ENCODE measurements at places on chromosomes 12 and 14. TPM values are rescaled to one million over a fixed set of nuclear protein-coding genes. Genes with fewer than 3 reads are reported as not detected.

Gene GLT8D2
- total RNA-seq: 3.4 TPM

Gene GPD1
- total RNA-seq: not detected

Gene STON2
- total RNA-seq: 0.13 TPM

Gene NOXRED1
- 0.07 TPM for total RNA-seq

Gene SLC17A8
- total RNA-seq: not detected

DNA sequence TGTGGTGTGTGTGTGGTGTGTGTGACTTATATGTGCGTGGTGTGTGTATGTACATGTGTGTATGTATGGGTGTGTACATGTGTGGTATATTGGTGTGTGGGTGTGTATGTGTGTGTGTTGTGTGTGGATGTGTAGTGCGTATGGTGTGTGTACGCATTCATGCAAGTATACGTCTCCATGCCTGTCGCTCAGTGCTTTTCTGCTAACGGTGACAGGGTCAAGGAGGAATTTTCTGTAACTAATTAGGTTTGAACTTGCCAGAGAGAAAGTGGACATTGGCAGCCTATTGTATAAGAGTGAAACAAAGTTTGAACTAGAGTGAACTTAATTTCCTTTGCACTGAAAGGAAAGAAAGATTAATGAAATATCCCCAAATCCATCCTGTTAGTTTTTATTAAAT, 120.9 kb upstream of the GSC start:
- DNase-seq: no peak

Gene FAM216A
- 17.1 TPM for total RNA-seq

GRCh38 chr14:74141703-74142102, 56.9 kb downstream of the LIN52 start:
- DNase-seq: no peak

Gene RARG
- total RNA-seq: 7.4 TPM

DNA sequence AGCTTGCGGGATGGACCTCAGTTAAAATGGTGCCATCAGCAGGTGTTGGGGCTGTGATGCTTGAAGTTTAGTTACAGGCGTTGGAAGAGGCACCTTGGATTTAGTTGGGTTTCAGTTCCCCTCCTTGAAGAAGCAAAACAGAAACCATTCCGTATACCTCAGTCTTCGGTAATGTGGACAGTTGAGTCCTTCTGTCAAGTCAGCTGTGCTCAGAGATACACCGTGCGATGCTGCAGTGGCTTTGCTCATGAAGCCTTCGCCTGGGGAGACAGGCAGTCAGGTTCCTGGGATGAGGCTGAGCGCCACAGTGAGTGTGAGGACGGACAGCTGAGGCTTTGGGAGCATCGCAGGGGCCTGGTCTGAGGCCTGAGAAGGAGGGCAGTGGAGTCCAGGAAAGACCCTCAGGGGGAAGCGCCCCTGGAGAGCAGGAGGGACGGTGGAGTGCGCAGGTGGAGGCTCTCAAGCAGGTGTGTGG, 7.4 kb downstream of the RAN start:
- no peak for DNase-seq

Gene RNASE1
- 75.5 TPM for total RNA-seq

DNA sequence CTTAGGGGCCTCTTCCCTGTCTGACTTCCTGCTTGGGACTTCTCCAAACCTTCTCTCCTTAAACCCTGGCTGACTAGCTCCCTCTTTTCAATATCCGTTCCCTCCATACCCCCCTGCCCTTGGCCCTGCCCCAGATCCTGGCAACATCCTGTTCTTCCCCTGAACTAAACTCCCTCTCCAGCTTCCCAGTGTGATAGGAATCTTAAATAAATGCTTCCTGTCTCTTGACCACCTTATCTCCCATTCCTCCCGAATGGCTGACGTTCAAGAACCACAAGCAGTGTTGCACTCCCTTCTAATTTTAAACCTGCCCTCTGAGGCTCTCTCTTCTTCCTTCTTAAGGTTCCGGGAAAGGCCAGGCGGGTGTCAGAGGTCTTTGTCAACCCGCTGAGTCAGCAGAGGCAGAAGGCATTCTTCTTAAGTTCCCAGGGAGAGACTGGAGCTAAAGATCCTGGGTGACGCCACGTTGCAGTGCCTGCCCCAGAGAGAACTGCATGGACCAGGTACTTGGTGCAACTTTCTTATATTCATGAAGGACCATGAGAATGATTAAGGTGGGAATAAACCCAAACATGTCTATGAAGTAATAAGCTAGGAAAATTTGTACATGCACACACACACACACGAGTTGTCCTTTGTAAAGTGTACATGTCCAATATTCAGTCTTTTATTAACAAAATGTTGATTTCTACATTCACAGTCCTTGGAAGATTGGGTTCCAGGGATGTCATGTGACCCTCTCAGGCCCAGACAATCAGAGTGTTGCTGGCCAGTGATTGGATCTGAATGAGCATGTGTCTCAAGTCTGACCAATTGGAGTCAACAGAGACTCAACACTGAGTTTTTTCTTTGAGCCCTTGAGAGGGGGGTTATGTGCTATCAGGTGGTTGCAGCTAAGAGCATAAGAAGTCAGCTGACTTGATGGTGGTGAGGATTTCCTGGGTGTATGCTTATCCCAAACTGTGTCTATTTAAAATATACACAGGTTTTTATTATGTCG, 420.2 kb upstream of the TBX3 start:
- no peak for DNase-seq

Gene C1QL4
- total RNA-seq: 0.13 TPM

- no peak for DNase-seq
Observed at GRCh38 chr14:71478542-71478941, 453.7 kb upstream of the RGS6 start.

Gene SNAPC1
- 12.3 TPM for total RNA-seq

DNA sequence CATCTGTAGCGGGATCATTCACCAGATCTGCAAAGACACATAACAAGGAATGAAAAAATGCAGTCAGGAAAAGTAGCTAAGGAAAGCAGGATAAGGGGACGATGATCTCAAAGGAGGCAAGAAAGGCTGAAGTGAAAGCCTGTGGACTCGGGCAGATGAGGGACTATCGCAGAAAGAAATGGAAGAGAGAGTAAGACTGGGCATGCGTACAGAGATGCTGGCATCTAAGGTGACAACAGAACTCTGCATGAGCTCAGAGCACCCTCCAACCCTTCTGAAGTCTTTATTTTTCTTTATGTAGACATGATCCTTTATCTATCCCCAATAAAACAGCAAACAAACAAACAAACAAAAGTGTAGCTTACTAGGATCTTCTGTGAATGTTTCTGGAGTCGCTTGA, 7.2 kb downstream of the MFAP5 start:
- no peak for DNase-seq

Gene PPP2R5E
- total RNA-seq: 18.3 TPM

DNA sequence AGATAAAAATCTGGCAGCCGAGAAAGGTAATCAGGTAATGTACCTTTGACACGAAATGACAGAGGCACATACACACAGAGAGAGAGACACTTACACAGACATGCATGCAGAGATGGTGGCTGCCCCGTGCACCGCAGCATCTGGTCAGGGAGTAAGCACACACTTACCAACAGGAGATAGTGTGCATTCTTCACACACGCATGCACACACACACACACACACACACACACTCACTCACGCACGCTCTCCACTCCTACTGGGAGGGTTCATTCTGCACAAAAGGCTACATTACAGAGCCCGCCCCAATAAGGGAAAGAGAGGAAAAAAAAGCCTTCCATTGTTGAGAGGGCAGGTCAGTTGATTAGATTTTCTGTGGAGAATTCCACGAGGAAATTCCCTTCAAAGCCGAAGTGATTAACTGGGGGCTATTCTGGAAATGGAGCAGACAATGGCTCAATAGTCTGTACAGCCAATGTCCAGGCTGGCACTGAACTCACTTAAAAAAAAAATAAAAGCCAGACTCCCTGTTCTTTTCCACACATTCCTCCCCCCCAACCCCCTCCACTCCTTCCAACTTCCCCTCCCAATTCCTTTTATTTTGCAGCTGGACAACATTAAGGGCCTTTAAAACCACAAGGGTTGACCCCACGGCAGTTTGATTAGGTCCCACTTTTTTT, 1.4 kb upstream of the SOX5 start:
- DNase-seq: no peak

DNA sequence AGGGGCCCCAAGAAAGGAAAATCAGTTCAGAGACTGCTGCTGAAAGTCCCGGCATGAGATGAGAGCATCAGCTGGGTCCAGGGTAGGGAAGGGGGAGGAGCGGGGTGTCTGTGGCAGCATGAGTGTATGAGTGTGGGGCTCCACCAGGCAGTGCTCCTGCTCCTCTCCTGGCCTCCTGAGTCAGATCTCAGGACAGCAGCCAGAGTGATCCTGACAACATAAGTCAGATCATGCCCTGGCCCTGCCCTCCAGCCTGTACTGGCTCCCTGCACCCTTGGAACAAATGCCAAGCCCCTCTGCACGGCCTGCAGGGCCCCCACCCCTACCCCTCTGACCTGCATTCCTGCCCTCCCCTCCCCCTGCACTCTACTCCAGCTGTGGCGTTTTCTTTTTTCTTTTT, 24.2 kb upstream of the LRP1-AS start:
- no peak for DNase-seq

Gene GDF3
- total RNA-seq: not detected

- no peak for DNase-seq
Observed at GRCh38 chr12:88401155-88401554, 179.1 kb downstream of the KITLG start.

Gene PARPBP
- 27.5 TPM for total RNA-seq

DNA sequence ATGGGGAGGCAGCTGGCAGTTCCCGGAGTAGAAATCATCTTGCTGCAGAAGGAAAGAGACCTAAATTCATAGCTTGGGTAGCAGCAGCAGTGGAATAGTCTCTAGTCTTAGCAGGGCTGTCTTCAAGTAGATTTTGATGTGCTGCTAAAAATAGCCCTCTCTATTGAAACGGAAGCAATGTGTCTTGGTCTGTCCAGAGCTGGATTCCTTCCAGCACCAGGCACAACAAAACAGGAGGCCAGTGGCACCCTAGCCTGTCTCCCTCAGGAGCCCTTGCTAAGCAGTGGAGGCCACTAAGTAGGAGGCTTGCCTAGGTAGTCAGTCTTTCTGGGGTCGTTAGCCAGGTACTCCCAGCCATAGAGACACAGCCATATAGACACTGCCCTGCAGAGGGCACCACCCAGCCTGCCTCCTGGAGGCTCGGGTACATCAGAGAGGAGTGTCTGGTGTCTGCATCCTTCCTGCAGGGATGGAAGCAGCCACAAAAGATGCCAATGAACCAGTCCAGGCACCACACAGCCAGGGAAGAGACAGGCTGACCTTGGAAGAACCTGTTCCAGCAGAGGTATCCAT, 97.5 kb downstream of the CRACR2A start:
- no peak for DNase-seq

GRCh38 chr12:108972358-108972757, 48.5 kb downstream of the SVOP start:
- DNase-seq: no peak

GRCh38 chr14:87102811-87103378, 890.1 kb downstream of the GALC start:
- no peak for DNase-seq

DNA sequence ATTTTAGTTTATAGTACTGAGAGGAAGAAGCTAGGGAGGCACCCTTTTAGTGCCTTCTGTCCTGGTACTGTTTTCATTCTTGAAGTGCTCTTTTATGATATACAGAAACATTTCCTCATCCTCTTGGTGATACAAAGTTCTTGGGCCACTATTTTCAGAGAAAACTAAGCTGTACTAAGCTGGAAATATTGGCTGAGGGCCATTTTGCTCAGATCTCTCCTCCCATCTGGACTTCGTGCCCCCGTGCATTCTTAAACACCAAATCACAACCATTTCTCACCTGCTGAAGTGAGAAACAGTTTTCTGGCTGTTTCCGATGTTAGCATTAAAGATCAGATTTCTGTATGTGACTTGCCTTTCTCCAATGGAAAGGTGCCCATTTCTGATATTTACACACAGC, 158.9 kb downstream of the FBXL14 start:
- DNase-seq: no peak

GRCh38 chr12:130608132-130608531, 108.0 kb downstream of the RIMBP2 start:
- DNase-seq: no peak

DNA sequence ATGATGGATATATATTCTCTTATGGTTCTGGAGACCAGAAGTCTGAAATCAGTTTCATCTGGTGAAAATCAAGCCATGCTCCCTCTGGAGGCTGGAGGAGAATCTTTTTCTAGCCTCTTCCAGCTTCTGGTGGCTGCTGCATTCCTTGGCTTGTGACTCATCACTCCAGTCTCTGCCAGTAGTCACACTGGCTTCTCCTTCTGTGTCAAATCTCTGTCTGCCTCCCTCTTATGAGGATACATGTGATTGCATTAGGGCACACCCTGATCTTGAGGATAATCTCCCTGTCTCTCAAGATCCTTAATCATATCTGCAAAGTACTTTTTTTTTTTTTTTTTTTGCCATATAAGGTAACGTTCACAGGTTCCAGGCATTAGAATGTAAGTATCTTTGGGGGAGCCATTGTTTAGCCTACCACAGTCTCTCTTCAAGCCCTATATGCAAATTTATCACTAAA, 17.7 kb downstream of the DNAL1 start:
- peak; percentile 43 for DNase-seq

Gene LTBP2
- total RNA-seq: 122 TPM

DNA sequence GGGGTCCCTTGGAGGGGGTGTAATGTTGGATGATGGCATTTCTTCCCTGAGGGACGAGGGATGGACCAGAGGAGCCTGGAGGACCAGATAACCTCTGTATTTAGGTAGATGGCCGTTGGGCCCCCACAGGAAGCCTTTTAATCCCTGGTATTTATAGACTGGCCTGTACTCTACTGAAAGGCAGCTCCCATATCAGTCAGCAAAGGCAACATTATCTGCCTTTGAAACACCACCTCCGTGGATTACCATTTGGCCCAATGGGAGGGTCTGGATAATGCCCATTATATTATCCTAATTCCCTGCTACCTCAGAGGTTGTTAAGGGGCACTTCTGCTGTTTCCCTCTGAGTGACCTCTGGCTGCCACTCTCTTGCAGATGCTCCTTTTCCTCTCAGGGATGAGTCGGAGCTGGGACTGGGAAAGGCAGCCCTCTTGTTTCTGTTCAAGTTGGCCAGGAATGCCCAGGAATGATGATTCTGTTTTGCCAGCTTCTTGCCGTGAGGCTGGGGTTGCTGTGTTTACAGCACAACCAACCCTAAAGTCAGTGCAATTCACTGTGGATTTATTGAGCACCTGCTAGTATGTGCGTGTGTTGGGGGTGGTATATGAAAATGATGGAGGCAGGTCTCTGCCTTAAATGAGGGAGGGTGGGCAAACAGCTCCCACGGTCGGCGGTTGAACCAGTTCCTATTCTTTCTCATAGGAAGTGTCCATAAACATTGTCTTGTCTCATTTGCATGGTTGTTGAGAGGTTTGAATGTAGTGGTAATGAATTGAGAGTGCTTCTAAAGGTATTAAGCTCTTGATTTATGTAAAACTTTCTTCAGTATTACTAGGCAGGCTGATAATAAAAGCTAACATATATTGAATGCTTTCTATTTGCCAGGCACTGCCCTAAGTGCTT, 18.1 kb downstream of the SUSD6 start:
- no peak for DNase-seq

- DNase-seq: no peak
Observed at GRCh38 chr14:103629503-103630121, 601 bp downstream of the KLC1 start.

Gene FBRSL1
- total RNA-seq: 4.4 TPM
